RPMI7951 (cell line): ENCODE measurements at places on chromosomes 3 and 15. TPM values are rescaled to one million over a fixed set of nuclear protein-coding genes. Genes with fewer than 3 reads are reported as not detected.

DNA sequence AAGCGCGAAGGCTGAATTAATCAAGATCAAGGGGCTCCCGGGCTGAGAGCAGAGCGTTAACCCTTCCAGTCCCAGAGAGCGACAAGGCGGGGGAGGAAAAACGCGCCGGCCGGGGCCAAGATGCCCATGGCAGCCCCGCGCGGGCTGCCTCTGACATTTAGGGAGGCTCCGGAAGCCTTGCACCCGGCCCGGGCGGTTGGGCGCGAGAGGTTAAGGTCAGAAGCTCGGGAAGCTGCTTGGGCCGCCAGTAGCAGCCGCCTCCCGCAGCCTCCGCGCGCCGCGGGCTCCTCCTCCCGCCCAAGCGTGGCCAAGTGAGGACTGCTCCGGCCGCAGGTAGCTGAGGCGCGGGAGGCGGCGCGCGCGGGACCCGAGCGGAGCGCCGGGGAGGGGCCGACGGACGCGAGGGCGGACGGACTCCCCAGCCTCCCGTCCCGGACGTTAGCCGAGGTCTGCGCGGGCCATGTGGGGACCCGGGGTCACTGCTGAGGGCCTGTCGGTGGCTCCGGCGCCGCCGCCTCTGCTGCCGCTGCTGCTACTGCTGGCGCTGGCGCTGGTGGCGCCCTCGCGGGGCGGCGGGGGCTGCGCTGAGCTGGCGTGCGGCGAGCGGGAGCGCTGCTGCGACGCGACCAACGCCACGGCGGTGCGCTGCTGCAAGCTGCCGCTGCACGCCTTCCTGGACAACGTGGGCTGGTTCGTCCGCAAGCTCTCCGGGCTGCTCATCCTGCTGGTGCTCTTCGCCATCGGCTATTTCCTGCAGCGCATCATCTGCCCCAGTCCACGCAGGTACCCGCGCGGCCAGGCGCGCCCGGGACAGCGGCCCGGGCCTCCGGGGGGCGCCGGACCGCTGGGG, at the start of gene C3orf80:
C3orf80 (plus strand) TSS at position 247 of the 850 bp plus-strand sequence; CDS start at position 461, 214 bp downstream.
- peak; percentile 56 for DNase-seq

- peak; percentile 93 for DNase-seq
Observed at GRCh38 chr3:168002786-168003368, 92.8 kb downstream of the GOLIM4 start.

DNA sequence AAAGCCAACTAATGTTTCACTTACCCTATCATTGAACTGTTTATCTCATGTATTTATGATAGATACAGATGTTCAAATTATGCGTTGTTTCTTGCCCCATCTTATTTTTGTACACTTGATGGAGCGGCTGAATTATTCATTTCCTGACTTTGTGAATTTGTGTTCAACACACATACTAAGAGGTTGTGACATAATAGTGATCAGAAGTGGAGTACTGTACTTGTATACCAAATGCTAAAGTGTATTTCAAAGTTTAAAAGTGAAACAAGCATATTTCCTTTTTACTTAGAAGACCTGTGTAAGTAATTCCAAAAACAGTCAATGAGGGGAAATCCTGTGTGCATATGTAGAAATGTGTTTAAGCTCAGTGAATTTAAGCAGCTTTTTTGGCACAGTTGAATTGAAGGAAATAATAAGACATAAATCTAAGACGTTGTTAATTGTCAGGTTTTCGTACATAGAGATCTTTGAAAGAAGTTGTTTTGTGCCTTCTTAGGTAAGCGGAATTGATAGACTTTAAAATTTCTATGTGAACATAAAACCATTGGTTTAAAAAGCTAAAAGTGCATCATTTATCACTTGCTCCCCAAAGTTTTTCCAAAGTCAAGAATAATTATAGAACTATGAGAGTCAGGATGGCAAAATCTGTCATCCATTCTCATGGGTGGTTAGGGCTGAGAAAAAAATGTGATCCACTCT, 1.9 kb downstream of the NFKBIZ start:
- no peak for DNase-seq

The PDZRN3 gene
- 3.5 and 3.8 TPM in 2 replicates for total RNA-seq

The EPHA6 gene
- total RNA-seq: not detected in 2 replicates

The CTXN2 gene
- total RNA-seq: not detected in 2 replicates
